ENCODE measurements at places on chromosomes 1 and 21.

GRCh38 chr1:32729254-32730046 is 26.9 kb upstream of the SYNC start:
- DNase-seq = no peak

- DNase-seq = no peak
Observed at GRCh38 chr1:85027242-85027983, 20.9 kb downstream of the MCOLN3 start.

- DNase-seq = no peak
Observed at GRCh38 chr1:172895050-172895460, 155.7 kb downstream of the TNFSF18 start.

- DNase-seq = no peak
Observed at GRCh38 chr1:71498542-71498941, 417.7 kb upstream of the ZRANB2 start.

DNA sequence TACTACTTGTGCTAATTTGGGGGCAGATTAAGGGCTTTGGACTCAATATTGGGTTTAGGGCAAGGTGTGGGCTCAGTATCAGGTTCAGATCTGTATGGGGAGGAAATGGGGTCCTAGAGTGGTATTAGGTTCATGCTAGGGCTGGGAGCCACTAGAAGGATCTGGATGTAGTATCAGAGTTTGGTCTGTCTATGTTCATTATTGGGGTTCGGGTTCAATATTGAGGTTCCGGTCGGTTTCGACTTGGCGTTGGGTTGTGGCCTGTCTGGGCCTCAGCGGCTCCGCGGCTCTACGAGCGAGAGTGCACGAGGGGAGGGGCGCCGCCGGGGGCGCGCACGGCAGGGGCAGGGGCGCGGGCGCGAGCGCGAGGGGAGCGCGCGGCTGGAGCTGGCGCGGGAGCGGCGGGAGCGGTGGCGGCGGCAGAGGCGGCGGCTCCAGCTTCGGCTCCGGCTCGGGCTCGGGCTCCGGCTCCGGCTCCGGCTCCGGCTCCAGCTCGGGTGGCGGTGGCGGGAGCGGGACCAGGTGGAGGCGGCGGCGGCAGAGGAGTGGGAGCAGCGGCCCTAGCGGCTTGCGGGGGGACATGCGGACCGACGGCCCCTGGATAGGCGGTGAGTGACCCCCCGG is at the start of gene PTPRF:
PTPRF (plus strand) TSS at position 401 of the 624 bp plus-strand sequence. CDS start 14,193 bp downstream, outside the sequence.
- no peak for DNase-seq

GRCh38 chr1:218480137-218480536 is 135.0 kb downstream of the TGFB2 start:
- DNase-seq = no peak

GRCh38 chr1:1925437-1926345 is 6.6 kb upstream of the TMEM52 start:
- no peak for DNase-seq

DNA sequence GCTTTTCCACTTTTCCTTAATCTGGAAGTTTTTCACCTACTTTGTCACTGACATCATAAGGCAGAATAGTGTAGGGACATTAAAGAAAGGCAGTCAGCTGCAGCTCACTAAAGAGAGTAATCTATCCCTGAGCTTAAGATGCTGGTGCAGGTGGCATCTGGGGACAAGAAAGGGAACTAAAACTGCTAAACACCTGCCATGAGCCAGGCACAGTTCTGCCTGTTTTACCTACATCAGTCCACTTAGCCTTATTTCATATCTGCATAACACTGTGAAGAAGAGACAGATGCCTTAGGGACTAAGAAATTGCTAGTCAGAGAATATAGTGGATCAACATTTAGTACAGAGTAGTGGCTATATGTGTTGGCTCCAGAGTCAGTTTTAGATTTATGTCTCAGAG is 88.1 kb downstream of the GPATCH2 start:
- DNase-seq = no peak

DNA sequence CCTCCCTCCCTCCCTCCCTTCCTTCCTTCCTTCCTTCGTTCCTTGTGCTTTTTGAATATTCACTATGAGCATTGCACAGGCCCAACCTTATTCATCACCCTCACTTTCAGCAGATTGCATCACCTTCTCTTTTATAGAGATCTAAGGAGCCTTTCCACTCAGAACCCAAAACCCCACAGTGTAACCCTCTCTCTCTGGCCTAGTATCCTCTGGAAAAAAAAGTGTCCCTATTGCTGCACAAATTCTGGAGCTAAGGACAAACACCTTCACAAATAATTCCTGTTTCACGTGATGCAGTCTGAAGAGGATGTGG is 25.6 kb downstream of the OR10J5 start:
- DNase-seq = no peak

DNA sequence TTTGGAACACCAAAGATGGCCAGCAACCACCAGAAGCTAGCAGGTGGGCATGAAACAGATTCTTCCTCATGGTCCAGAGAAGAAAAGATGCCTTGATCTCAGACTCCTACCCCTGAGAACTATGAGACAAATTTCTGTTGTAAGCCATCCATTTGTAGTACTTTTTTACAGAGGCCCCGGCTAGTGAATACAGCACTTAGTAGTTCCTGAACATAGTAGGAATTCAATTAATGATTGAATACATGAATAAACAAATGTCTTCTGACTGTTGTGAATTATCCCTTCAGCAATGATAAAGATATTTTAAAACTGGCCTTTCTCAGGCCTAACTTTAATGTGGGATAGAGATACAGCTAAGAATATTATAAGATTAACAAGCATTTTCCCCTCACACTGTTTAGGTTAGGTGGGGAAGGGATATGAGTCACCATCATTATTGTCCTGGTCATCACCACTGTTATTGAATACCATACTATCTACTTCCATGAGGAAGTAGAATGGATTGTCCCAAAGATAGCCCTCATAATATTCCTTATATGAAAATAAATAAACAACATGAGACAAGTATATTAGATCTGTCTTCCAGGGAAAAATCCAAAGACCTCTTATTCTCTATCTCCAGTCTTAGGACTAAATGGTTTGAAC is 51.4 kb downstream of the ADCY10 start:
- no peak for DNase-seq

DNA sequence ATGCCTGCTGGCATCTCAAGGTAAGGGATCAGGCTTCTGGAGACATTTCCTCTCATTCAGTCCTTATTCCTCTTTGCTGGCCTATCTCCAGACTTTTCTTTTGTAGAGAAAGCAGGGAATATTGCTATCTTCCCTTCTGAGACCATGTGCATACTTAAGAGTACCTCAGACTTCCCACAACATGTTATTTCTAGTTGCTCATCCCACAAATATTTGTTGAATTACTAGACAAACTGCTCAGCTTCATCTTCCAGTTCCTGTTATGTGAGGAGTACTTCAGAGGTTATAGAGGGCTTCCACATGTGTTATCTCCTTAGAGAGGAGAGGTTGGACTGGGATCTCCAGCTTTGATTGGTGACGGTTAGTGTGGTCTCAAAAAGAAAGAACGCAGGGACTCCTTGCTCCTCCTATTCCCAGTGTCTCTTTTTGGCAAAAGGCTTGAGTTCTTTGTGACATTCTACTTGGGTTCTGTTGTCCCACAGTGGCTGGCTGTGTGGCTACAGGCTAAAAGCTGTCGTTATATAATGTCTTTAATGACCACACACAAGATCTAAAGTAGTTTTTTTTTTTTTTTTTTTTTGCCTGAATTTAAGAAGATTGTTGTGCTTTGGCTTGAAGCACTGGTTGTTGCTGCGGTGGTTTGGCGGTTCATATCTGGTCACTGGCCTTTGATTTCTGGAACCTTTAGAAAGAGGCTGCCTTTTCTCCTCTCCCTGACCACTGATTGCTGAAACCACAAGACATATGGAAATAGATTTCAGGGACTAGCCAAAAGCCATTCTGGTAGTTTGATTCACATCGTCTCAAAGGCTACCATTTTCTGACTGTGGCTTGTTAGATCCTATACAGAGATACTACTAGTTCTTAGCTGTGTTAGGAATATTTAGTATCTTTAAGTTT is 78.7 kb downstream of the FGGY start:
- DNase-seq = no peak

- DNase-seq = no peak
Observed at GRCh38 chr1:228279722-228280105, 71.9 kb downstream of the OBSCN start.

GRCh38 chr1:110443451-110443850 is 7.5 kb upstream of the PROK1 start:
- no peak for DNase-seq

- no peak for DNase-seq
Observed at GRCh38 chr1:192792628-192793027, 16.2 kb upstream of the RGS2 start.

- no peak for DNase-seq
Observed at GRCh38 chr1:89295187-89295586, 22.5 kb upstream of the GBP5 start.

- DNase-seq = no peak
Observed at GRCh38 chr1:51648180-51649109, 31.6 kb downstream of the OSBPL9 start.

- DNase-seq = no peak
Observed at GRCh38 chr1:220432408-220432807, 95.5 kb upstream of the MARK1 start.

- DNase-seq = no peak
Observed at GRCh38 chr1:115134850-115135480, 45.7 kb upstream of the TSPAN2 start.

DNA sequence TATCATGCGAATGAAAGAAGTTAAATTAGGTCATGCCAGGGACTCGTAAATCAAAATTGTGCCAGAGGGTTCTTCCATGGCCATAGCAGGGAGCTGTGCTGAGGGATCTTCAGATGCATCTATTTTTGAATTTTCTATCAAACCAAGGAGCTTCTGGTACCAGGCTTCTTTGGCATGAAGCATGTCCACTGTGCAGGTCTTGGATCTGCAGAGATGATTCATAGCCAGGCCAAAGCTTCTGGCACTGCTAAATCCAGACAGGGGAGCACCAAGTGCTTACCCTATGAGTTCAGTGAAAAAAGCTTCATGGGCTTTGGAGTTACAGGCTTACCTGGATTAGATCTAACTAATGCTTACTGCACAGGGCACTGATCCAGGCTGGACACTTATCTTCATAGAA is 154.2 kb upstream of the DAB1 start:
- no peak for DNase-seq

- no peak for DNase-seq
Observed at GRCh38 chr21:19547951-19548840, 1144.6 kb upstream of the TMPRSS15 start.

DNA sequence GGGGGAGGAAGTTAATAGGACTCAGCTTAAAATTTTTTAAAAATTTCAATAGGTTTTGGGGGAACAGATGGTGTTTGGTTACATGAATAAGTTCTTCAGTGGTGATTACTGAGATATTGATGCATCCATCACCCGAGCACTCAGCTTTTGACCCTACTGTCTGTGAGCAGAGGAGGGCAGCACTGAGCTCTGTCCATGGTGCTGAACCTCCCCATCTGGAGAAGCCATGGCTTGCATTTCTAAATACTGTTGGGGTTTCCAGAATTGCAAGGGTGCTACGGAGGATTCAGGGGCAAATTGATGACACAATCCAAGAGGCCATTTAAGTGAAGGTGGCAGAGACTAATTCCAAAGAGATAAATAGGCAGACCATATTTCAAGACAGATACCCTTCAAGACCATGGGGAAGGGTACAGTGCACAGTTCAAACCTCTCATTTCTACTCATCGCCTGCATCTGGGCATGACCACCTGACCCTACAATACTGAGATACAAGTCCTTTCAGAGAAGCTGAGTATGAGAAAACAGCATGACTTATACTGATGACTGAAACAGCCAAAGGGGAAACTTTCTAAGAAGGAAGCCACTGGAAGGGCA is 17.2 kb downstream of the SYT2 start:
- DNase-seq = peak; percentile 53

- no peak for DNase-seq
Observed at GRCh38 chr21:43318841-43319781, 107.8 kb downstream of the SIK1 start.

DNA sequence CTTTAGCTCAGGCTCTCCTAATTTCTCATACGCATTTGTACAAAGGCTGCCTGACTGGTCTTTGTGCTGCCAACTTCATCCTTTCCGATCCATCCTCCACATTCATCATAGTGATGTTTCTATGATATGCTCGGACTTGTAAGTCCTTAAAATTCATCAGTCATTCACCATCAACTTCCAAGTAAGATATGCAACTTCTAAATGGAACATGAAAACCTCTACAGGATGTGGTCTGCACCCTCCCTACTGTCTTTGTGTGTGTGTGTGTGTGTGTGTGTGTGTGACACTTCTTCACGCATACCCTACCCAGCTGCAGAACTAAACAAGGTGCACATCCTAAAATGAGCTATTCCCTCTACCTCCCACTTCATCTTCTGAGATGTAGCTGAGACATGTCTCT is 397.9 kb upstream of the NR5A2 start:
- peak; percentile 3 for DNase-seq

- no peak for DNase-seq
Observed at GRCh38 chr1:244749230-244750016, 86.0 kb upstream of the COX20 start.

DNA sequence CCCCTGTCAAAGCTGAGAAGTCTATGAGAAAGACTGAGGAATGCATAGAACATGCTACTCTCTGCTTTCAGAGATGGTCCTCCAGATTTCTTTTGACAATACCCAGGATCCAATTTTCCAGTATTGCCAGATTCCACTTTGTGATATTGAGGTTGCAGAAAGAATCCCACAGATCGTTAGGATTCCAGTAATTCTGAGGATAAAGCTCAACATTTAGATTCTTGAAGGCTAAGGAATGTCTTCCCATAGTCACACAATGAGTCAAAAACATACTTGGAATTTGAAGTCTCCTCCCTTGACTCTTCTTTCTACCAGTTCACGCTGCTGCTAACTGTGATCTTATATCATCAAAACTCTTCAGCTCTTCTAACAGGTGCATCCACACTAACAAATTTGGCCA is 57.1 kb downstream of the TNFSF18 start:
- no peak for DNase-seq

- DNase-seq = no peak
Observed at GRCh38 chr1:209685821-209686220, 10.6 kb downstream of the G0S2 start.

- no peak for DNase-seq
Observed at GRCh38 chr21:30240661-30241060, 24.8 kb upstream of the CLDN8 start.

DNA sequence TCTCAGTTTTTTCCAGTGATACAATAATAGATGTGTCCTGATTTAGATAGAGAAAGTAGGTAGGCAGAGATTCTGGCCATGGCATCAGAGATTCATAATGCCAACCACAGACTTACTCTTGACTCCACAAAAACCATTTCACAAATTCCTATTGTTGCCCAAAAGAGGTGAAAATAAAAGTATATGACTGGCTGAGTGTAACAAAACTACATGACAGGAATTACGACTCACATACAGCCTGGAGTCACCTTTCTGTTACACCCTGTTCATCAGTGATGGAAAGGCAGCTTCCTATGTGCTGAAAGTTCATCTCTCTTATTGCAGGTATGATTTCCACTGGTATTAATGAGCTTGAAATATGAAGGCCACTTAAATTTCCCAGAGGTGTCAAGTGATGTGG is 72.3 kb downstream of the MPZL1 start:
- DNase-seq = no peak
